ENCODE measurements at places on chromosomes 4 and X.

DNA sequence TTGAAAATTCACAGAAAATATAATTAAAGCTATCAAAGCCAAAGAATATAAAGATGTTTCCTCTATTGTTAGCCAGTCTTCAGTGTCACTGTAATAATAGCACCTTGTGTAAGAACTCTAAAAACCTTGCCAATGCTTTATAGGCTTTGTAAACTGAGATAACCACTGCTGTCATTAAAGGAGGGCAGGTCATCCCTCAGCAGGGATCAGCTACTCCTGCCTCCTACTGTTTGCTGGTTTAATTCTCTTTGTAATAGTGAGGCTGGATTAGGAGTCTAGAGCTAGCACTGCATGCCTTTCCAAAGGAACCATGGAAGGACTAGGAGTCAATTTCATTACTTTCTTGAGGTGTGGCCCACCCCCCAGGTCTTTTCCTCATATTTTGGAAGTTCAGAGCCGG, 46.2 kb downstream of the FHIP1A start:
- no peak for DNase-seq

GRCh38 chr4:3168029-3168428, 80.9 kb upstream of the MSANTD1 start:
- DNase-seq: no peak

- DNase-seq: no peak
Measured at GRCh38 chrX:19750028-19750782, 137.2 kb downstream of the SH3KBP1 start.

DNA sequence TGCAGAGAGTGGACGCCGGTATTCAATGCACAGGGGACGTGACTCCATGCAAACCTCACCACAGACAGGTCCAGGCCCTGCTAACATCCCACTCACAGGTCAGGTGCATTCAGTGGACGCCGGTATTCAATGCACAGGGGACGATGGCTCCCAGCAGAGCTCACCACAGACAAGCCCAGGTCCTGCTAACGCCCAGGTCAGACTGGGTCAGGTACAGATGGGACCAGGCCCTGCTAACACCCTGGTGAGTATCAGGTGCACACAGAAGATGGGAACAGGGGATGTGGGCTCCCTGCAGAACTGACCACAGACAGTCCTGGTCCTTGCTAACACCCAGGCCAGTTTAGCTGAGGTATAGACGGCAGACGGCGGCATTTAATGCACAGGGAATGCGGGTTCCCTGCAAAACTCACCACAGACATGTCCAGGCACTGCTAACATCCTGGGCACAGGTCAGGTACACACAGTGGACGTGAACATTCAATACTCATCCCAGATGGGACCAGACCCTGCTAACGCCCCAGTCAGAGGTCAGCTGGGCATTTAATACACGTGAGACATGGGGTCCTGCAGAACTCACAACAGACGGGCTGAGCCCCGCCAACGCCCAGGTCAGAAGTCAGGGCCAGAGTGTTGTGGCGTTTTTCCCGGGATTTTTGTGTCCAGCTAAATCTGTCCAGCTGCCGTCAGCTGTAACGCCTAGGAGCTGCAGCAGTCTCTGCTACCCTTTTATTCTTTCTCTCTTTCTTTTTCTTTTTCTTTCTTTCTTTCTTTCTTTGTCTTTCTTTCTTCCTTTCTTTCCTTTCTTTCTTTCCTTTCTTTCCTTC, 99.2 kb downstream of the SHOX start:
- no peak for DNase-seq

DNA sequence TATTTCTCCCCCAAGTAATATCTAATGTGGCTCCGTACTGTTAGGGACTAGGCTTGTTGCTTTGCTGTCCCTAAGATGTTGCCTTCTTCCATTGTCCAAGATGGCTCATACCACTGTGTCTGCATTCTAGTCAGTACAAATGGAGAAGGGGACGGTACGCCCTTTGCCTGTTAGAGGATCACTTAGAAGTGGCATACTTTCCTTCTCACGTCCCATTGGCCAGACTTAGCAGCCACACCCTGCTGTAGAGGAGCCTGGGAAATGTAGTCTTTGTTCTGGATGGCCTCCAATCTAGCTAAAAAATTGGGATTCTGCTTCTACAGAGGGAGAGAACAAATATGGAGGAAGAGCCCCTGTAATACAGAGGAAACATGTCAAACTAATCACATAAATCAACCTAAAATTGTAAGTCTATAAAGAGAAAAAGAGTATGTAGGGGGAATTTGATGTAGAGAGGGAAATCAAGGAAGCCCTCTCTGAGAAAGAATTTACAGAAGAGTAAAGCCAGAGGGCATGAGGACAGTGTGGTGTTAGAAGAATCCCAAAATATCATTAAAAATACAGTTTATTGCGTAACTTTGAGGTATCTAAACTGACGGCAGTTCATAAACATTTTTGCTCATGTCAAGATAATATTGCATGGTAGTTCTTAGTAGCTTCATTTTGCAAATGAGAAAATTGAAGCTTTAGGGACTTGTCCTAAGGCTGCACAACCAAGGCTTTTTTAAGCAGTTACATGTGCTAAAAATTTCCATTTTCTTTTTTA, 15.1 kb downstream of the PRIMPOL start:
- DNase-seq: no peak

DNA sequence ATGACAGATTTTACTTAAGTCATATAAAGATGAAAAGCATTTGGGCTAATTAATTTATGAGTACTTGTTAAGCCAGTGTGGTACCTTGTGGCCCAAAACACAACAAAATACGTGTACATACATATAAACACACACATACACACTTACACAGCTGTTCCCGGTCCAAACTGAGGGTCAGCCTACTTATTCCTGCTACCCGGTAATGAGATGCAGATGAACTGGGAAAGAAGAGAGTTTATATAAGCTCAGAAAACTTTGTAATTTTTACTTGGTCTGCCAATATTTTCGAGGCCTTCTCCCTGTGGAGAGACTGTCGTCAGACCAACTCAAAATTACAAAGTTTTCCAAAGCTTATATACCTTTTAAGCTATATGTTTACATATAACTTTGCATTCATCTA, 25.8 kb upstream of the PBDC1 start:
- no peak for DNase-seq

- DNase-seq: no peak
Measured at GRCh38 chr4:38634047-38634759, 29.8 kb upstream of the KLF3 start.

DNA sequence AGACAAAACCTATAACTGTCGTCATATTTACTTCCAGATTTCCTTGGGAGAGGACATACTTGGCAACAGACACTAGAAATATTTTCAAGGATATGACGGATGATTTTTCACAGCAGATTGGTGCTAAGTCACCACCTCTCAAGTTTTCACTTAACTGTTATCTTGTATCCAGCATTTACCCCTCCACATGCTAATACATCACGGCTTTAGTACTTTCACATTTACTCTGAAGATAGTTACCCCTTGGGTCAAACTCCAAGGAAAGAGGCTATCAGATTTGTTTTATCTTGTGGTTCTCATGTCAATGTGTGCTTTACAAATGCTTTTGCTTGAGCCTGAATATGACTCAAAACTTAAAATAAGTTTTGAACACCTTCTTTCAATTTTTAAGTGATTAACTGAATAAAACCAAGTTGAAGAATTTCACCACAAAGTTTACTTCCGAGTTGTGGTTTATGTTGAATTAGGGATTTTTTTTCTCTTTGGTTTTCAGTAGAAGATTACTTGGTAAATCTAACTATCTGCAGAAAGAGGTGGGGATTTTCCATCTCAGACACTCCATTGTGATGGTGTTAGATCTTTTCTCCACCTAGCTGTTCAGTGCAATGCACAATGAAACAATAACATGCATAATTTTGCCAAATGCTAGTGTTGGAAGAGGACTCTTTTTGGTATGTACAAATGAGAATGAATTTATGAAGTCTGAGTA, 75.4 kb upstream of the FAT1 start:
- DNase-seq: no peak

DNA sequence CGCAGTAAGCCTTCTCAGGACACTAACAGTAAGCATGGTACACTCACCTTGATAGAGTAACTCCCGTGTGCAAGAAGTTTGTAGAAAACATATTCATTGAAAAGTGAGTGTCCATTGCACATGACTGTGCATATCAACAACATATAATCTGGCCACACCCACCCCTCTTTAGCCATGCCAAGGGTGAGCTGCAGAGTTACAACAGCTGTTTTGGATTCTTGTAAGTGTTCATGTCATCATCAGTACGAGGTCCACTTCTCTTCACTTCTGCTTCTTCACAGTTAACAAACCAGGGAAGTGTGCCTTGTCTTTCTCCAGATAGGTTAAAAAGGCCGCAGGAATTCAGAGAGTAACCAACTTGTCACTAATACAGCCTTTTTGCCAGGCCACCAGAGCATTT, 116.6 kb downstream of the IRF2 start:
- no peak for DNase-seq

DNA sequence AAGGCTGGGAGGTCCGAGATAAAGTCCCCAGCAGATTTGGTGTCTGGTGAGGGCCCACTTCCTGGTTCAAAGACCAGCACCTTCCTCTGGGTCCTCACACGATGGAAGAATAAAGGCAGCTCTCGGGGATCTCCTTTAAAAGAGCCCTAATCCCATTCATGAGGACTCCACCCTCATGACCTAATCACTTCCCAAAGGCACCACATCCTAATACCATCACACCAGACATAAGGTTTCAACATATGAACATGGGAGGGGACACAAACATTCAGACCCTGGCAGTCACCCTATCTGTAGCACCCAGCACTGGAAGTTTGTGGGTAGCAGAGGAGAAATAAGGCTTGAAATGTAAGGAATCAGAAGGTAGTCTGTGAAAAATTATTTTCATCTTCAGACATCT, 112.9 kb upstream of the NOCT start:
- no peak for DNase-seq

DNA sequence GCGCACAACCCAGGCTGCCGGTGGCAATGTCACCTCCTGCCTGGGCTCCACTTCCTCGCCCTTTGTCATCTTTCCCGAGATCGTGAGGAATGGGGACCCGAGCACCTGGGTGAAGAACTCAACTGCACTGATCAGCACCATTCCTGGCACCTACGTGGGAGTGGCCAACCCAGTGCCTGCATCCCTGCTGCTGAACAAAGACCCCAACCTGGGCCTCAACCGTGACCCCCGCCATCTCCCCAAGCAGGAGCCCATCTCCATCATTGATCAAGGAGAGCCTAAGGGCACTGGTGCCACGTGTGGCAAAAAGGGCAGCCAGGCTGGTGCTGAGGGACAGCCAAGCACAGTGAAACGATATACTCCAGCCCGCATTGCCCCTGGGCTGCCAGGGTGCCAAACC, 32.3 kb downstream of the BCORL1 start:
- no peak for DNase-seq

- DNase-seq: no peak
Measured at GRCh38 chrX:111850975-111851374, 25.0 kb upstream of the TRPC5OS start.

DNA sequence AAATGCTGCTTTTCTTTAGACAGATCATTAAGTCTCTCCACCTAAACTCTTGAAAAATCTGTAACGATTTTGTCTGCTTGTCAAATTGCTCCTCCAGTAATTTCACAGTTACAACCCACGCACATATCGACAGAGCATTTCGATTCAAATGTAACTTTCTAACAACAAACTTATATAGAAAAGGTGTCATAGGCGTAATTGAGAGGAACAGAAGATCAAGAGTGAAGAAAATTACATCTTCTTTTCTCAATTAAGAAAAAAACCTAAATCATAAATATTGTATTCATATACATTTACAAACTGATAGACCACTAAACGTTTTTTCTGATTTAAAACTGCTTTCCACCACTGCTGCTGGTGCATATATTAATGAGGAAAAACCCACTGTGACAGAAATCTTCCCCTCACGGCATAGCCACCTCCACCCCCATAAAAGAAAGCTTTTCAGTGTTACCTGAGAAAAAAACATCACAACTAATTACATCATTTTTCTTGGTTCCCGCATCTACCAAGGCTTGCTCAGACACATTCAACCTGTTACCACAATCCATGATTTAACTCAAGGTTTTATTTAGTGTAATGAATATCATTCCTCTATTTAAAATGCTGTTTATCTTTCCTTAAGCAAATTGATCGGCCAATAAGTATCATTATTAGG, 1.9 kb downstream of the GPM6A start:
- no peak for DNase-seq

GRCh38 chr4:159829184-159829583, 726.3 kb downstream of the RAPGEF2 start:
- DNase-seq: no peak

GRCh38 chr4:186840771-186841301, 117.2 kb upstream of the FAT1 start:
- no peak for DNase-seq

DNA sequence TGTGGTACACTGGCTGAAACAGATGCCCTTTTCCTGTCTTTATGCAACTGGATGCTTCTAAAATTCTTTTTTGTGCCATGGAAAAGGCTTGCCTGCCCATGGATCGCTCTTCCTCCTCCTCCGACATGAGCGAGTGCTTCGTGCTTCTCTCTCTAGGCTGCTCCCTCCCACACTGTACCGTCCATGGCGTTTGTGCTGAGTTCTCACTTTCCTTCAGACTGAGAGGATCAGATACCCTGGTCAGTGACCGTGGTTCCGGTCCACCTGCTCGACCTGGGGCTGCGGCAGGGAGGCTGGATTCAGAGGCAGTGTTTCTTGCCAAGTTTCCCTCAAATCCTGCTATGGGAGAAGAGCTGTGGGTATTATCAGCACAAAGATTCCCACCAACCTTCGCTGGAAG, 10.2 kb upstream of the CLDN24 start:
- DNase-seq: no peak

- no peak for DNase-seq
Measured at GRCh38 chr4:148016063-148016637, 284.3 kb downstream of the ARHGAP10 start.

GRCh38 chr4:94358101-94358500, 15.5 kb upstream of the HPGDS start:
- DNase-seq: no peak

Measured in CD4-positive, alpha-beta T cell (primary cell).